ENCODE measurements at places on chromosomes 16 and 17.

DNA sequence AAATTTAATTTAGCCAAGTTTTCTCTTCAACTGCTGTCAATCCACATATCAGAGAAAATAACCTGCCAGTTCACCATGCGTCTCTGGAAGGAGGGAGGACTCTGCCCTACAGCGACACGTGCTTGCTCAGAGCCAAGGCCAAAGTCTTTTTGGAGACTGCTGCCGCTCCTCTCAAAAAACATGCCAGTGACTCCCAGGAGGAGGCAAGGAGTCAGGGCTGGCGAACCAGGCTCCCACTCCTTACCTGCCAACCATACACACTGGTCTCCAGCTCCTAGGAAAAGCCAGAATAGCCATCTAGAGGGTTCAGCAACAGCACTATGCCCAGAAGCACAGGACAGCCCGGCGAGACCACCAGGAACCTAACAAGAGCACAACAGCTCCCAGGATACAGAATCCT is 73.0 kb downstream of the ANKRD11 start:
- no peak for DNase-seq

DNA sequence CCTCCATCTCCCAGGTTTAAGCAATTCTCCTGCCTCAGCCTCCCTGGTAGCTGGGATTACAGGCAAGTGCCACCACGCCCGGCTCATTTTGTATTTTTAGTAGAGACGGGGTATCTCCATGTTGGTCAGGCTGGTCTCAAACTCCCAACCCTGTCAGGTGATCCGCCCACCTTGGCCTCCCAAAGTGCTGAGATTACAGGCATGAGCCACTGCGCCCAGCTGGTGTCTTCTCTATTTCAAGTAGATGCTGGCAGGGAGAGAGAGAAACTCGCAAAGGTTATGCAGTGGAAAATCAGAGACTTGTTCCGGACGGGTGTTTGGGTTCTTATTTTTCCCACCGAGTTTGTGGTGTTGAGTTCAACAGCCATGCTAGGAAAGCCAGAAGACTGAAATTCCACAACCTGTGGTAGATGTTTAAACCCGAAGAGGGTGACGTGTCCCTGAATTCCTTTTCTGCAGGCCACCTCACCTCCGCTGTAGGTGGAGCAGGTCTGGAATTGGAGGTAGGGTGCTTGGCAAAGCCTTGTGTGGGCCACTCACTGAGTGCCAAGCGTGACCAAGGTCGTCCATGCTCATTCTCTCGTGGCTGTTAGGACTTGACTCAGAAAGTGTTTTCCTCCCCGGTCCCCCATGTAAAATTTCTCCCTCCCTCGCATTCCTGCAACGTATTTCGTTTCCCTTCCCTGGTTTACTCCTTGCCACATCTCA is 7.3 kb upstream of the ZDHHC7 start:
- DNase-seq: peak; percentile 50

DNA sequence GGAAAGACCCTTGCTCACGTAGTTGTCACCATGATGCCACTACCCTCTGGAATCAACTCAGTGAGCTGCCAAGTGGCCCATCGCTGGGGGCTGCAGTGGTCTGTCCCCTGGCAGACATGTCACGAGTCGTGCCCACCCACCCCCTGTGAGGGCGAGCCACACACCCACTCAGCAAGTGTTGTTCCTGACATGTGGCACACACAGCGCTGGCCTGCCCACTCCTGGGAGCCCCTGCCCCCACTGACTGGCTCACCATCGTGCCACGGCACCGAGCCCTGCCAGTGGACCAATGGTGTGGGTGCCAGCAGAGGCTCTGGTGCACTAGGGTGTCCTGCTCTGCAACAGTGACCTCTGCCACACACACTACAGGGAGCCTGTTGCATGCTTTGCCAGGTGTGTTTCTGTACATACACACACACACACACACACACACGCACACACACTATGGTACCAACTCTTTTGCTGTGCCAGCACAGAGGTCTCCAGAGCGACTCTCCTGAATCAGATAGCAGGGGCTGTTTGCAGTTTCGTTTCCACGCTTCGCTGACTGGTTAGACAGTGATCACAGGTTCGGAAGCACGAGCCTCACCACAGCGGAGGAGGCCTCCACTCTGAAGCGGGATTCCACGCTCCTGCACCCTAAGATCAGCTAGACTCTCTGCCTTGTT is 7.7 kb downstream of the RTN4RL1 start:
- DNase-seq: peak; percentile 69

DNA sequence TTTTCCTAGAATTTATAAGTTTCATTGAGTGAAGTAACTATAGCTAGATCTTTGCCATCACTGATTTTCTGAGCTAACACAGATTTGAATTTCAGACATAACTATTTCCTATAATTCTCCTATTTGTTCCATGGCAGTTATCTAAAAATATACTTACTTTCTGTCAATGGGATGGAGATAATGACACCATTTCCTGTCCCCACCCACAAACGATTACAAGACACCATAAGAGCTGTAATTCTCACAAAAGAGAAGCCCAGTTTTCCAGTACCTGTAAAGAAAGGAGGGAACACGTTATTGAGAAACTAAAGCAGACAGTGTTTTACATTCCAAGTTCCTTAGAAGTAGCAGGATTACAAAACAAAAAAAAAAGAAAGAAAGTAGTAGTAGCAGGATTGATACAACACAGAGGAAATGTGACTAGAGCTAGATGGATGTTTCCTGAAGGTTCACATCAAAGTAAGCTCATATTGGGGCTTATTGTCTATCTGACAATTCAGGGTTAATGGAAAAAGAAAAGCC is 110.9 kb upstream of the TOB1 start:
- no peak for DNase-seq

DNA sequence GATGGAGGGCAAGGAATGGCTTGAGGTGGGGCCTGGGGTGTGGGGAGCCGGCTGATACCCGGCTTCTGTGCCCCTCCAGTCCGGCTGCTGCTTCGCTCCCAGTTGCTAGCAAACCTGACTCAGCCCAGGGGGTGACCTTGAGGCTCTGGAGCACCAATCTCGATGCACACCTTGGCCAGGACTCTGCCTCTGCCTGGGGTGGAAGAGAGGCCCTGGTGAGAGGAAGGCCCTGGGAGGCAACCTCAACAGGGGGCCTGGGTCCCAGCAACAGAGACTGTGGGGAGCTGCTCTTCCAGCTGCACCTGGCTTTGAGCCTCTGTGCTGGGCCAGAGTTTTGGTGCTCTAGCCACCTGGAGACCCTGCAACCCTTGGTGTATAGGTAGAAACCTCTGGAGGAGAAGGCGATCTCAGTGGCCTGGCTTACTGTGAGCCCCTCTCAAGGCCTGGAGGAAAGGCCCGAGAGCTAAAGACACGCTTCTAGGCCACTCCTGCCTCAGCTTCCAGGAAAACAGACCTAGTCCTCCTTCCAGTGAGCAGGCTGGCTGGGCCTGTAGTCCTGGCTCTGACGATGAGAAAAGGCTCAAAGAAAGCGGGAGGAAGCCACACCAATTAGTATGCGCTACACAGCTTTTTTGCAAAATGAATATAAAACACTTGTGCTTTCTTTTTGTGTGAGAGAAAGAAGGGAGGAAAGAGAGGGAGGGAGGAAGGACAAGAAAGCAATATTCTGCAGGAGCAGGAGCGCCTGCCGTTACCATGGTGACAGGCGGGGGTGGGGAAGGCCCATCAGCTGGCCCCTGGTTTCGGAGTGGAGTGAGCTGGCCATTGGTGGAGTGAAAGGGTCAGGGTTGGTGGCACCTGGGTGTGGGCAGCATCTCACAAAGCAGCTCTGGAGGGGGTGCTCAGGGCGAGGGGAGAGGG is 51.0 kb downstream of the VAC14 start:
- no peak for DNase-seq

DNA sequence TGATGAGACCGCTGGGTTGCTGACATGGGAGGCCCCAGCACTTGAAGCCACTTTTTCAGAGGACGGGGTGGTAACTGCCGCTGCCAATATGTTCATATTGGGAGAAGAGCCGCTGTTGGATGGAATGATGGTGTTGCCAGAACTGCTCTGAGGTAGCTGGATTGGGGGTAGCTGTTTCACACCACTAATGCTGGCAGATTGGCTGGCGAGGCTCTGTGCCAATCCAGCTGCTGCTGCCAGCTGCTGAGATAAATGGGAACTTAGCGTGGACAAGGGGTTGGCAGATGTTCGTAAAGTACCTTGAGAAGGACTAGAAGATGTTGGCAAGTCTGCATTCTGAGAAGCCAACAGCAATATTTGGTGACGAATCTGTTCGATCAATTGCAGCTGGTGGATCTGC is 10.0 kb downstream of the SALL1 start:
- no peak for DNase-seq

DNA sequence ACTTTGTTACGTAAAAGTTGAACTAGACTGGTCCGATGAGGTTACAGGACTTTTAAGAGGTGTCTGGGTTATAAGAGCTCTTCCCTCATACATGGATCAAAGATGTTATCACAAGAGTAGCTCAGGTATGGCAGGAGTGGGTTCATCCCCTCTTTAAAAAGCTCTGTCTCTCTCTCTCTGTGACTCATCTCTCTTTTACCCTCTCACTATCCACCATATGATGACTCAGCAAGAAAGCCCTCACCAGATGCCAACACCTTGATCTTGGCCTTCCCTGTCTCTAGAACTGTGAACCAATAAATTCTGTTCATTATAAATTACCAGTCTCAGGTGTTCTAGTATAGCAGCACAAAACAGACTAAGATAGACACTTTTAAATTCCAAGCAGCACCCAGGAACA is 1.9 kb upstream of the CLEC19A start:
- no peak for DNase-seq

DNA sequence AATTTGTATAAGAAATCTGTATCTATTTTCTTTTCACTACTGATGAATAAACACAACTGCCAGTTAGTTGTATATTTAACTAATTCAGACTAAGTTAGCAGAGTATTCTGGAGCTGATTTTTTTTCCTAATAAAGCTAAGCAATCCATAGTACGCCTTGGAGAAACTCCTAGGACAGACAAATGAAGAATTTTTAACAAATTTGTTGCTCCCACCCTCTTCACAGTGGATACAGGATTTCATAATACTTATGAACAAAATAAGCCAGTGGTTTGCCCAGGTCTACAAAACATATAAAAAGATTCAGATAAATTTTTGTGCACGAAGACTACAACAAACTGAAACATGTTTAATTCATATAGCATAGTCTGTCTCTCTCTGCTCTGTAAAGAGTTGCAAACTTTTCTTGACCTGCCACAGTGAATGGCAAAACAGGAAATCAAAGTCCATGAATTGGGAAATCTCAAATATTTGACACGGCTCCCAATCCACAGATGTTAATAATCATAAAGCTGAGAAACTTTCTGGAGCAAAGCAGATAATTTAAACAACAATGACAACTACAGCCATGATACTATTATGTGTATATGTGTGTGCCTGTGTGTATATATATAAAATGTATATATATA is 594 bp upstream of the ABCA6 start:
- no peak for DNase-seq

- DNase-seq: no peak
Measured at GRCh38 chr17:79542718-79543117, 68.1 kb downstream of the RBFOX3 start.

DNA sequence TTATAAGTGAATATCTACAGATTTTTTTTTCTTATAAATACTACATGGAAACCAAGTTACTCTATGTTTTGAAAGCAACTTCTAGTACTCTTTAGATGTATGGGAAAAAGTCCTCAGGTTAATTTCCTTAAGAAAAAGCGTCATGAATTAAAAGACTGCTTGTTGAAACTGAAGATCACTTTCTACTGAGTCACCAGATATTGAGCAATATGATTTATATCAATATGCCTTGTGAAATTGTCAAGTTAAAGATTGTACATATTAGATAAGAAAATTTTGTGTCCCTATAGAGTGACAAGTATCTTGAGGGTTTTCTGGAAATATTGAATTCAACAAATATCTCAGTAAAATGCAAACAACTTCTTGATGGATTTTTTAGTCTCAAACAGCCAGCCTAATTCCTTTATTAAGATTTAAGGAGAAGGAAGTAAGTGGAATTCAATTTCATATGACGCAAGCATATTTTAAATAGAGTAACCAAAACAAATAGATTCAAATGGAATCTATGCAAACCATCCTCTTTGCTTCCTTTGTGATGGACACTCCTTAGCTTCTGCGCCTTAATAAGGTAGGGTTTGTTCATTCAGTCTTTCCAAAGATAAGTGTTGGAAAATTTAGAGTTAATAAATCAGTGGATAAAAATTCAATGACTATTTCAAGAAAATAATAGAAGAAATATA is 16.6 kb downstream of the KRT12 start:
- DNase-seq: no peak

GRCh38 chr17:76493505-76494167 is 7.6 kb downstream of the RHBDF2 start:
- peak; percentile 37 for DNase-seq

DNA sequence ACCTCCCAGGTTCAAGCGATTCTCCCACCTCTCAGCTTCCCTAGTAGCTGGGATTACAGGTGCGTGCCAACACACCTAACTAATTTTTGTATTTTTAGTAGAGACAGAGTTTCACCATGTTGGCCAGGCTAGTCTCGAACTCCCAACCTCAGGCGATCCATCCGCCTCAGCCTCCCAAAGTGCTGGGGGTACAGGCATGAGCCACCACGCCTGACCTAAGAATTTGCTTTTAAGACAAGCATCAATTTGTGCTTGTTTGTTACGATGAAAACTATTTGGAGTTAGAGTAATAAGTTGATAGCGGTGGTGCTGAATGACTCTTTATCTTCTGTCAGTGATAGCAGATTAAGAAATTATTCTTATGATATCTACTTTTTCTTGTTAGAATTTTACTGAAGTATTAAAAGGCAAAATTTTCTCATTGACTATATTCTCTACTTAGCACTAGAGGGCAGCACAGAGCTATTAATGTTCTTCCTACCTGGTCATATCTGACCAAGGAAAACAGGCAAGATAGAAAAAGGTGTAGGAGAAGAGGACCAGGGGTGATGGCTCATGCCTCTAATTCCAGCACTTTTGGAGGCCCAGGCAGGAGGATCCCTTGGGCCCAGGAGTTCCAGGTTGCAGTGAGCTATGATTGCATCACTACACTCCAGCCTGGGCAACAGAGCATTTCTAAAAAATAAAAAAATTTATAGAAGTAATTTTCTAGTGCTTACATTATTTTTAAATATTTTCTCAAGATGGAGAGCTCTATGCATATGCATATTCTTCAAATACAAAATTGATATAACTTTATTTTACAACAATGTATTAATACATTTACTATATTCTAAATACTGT is 24.5 kb downstream of the STXBP4 start:
- DNase-seq: no peak

- DNase-seq: no peak
Measured at GRCh38 chr17:73478768-73479424, 165.3 kb downstream of the SDK2 start.

DNA sequence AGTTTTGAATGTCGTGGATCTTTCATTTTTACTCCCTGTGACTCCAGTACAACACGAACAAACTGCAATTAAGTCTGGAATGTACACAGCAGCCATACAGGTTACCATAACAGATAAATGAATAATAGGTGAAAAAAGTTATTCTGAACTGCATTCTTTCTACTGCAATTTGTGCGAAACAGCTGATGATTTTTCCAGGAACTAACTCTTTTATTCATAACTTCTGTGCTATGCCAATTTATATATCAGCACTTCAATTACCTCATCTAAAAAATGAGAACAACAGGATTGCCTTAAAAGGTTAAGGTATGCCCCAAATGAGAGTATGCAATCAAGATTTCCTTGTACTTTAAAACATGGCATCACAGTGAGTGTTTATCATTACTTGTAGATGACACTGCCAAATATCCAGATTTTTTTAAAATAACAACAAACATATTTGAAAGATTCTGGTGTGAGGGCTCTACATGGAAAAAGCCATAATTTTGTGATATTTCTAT is 238.9 kb downstream of the CDH8 start:
- no peak for DNase-seq

GRCh38 chr16:11107780-11108465 is 148.1 kb downstream of the SOCS1 start:
- no peak for DNase-seq

GRCh38 chr16:912684-913613 is 57.8 kb downstream of the LMF1 start:
- no peak for DNase-seq

Data from upper lobe of left lung (tissue), 6 donors.